ENCODE measurements at places on chromosomes 2 and 18.

DNA sequence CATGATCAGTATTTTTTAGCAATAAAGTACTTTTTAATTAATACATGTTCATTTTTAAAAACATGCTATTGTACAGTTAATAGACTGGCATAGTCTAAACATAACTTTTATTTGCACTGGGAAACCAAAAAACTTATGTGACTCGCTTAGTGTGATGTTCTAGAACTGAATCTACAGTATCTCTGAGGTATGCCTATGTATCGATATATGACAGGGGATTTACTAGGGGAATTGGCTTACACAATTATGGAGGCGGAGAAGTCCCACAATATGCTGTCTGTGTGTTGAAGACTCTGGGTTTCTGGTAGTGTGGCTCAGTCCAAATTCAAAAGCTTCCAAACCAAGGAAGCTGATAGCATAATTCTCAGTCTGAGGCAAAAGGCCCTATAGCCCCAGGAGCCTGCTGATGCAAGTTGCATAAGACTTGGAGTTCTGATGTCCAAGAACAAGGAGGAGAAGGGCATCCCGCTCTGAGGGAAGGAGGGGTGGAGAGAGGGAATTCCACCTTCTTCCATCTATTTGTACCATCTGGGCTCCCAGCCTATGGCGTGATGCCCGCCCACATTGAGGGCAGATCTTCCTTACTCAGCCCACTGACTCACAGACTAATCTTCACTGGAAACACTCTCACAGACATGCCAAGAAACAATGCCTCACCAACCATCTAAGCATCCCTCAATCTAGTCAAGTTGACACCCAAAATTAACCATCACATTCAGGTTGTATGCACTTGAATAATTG lies 27.5 kb downstream of the ZNF638 start:
- DNase-seq, result no peak

- no peak for DNase-seq
Measured at GRCh38 chr2:165191096-165191728, 12.6 kb downstream of the SCN3A start.

- no peak for DNase-seq
Measured at GRCh38 chr2:145350011-145350410, 830.1 kb upstream of the ZEB2 start.

GRCh38 chr2:189542145-189542882 lies 38.3 kb downstream of the SLC40A1 start:
- no peak for DNase-seq

DNA sequence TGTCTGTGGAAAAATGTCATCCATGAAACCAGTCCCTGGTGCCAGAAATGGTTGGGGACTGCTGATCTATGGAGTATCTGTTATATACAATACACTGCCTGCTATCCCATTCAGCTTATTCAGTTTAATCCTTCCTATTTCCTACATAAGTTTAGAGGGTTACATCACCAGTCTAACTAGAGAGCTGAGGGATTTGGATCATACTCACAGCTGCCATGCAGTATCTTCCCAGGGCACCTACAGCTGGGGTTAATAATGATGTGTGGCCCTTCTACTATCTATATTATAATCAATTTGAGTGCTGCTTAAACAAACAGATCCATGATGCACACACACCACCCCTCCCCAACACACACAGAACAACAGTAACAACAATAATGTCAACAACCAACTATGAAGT lies 524.0 kb downstream of the LRRTM4 start:
- DNase-seq, result no peak

GRCh38 chr2:79530443-79530842 lies 17.6 kb downstream of the CTNNA2 start:
- no peak for DNase-seq

DNA sequence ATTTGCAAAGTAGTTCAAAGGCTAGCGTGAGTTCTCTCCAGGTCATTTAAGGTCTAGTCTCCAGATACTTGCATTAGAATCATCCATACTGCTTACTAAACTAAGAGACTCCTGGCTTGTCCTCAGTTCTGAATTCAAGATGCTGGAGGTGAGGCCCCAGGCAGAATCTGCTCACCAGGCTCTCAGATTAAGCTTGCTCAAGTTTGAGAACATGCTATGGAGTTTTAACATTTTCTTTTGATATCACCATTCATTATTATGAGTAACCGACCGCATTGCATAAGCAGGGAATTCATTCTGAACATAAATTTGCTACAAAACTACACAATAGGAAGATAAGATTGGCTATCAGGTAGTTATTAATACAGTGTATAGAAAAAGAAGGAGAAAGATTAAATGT lies 409.7 kb upstream of the FANCL start:
- DNase-seq, result no peak

DNA sequence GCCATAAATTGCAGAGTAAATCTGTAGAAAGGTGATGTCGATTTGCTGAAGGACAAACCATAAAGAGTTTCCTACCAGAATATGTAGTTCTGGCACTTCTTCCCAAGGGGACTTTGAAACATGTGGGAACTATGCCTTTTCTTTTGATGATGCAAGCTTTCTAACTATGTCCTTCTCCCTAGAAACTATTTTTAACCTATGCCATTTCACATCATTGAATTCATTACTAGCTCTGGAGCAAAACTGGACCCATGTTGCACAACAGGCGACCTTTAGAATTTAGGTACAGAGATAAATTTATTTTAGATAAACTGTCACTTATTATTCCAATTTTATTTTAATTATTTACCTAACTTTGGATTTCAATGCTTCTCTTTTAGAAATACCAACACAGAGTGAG lies 186.5 kb downstream of the CCDC102B start:
- DNase-seq, result no peak

GRCh38 chr2:174051741-174052583 lies 86.8 kb upstream of the SP3 start:
- no peak for DNase-seq

DNA sequence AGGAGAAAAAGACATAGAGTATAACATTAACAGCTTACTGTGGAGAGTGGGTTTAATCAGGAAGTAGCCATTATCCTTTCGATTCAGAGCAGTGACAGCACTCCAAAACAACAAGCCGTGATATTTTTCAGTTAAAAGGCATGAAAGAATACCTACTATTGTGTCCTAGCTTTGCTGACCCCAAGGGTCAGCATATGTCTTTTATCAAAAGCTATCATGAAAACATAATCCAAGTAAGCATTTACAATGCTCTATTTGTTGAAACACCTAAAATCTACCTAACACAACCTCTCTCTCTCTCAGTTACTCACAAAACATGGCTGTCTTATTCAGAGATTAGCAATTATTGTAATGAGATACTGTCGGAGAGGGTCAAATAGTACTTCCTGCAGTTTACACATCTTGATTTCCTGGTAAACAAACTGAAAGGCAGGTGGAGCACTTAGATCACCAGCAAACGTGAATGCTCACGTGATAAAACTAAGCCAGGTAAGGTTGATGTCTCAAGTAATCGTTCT lies 100.0 kb downstream of the BAZ2B start:
- no peak for DNase-seq

GRCh38 chr2:38528008-38528442 lies 74.7 kb downstream of the HNRNPLL start:
- DNase-seq, result peak; percentile 46

GRCh38 chr2:72131916-72132841 lies 15.5 kb downstream of the CYP26B1 start:
- no peak for DNase-seq

DNA sequence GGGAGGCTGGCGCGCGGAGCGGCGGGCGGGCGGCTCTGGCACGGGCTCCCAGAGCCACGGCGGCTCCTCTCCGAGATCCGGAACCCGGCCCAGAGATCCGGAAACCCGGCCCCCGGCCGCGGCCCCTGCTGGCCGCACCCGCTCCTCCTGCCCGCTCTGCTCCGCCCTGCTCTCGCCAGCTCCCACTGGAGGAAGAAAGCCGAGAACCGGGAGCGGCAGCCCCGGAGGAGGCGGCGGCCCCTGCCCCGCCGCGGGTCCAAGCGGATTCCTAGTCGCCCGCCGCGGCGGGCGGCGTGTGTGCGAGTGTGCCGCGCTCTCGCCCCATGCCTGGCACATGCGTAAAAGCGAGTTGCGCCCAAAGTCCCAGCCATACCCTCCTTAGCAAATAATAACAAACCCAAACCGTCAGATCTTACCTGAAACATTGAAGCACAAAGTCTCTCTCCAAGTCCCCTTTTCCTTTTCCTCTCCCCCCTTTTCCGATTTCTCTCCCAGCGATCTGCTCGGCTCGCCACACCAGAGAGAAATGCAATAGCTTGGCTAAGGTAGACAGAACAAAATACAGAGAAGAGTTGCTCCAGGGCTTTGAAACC lies 108.7 kb upstream of the KCTD1 start:
- peak; percentile 83 for DNase-seq

GRCh38 chr2:7169593-7169992 lies 252.4 kb downstream of the RNF144A start:
- no peak for DNase-seq

- DNase-seq, result no peak
Measured at GRCh38 chr2:110838657-110839384, 106.4 kb downstream of the ACOXL start.

GRCh38 chr2:69113627-69114026 lies 100.6 kb downstream of the ANTXR1 start:
- no peak for DNase-seq

DNA sequence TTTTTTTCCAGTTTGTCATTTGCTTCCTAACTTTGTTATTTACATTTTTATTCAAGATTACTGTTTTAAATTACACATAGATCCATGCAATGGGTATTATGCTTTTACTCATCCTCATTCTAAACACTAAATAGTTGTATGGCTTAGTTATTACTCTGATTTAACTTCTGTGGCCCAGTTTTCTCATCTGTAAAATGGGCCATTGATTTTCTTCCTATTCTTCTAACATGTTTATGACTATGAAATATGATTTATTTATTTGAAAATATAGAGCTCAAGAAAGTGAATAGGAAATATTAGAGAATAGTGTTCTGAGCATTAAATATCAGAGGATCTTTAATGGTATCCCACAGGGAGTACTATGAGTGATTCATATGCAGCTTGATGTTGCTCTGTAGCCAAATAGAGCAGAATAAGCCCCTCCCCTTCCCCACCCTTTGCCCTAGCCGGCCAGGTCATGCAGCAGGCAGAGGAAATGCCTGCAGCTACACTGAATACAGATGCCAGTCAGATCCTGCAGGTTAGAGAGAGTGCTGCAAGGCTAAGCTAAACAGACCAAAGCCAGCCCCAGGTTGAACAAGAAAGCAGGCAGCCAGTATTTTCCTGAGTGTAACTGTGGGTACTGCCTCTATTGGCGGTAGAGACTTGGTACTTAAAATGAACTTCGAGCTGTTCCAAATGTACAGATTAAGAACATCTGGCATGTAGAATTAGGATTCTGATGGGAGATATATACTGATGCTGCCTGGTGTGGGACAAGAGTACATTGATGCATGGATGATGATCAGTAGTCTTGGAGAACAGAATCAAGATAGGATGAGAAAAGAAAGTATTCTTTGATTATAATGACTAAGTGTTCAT lies 11.7 kb upstream of the ACYP2 start:
- DNase-seq, result peak; percentile 69

GRCh38 chr2:9984217-9984739 lies 32.8 kb downstream of the GRHL1 start:
- no peak for DNase-seq

DNA sequence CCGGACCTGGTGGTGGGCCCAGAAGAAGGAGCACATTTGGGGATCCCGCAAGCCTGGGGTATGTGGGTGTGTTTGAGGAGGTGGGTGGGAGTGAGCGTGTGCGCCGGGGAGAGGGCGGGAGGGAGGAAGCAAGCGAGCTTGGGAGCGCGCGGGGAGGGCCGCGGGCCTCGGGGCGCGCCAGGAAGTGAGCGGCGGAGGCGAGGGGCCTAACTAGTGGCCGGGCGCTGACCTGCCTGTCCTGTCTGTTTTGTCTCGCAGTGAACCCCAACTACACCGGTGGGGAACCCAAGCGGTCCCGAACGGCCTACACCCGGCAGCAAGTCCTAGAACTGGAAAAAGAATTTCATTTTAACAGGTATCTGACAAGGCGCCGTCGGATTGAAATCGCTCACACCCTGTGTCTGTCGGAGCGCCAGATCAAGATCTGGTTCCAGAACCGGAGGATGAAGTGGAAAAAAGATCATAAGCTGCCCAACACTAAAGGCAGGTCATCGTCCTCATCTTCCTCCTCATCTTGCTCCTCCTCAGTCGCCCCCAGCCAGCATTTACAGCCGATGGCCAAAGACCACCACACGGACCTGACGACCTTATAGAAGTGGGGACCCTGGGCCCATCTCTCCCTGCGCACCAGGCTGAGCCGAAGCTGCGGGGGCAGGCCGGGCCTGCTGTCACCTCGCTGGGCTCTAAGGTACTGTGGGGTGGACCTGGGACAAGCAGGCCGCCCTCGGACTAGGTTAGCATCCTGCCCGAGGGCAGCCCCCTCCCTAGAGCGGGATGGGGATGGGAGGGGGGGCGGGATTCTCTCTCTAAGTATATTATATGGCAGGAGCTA lies 1.2 kb downstream of the HOXD4 start:
- DNase-seq, result no peak

DNA sequence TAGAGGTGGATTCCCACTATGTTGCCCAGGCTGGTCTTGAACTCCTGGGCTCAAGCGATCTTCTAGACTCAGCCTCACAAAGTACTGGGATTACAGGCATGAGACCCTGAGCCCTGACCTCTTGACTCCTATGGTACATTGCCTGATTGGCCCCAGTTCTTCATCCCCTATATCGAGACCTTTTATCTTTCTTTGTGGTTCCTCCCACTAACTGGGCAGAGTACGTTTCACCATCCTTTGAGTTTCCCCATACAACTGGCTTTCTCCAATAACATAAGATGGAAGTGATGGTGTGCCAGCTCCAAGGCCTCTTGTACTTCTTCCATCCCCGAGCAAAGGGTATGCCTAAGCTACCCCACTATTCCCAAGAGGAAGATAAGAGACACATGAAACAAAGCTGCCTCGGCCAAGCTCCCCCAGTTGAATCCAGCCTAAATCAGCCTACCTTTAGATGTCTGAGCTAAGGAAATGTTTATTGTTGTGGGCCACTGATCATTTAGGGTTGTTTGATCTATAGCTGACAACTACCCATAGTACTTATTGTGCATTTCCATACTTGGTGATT lies 8.3 kb upstream of the TMEM247 start:
- no peak for DNase-seq

- DNase-seq, result no peak
Measured at GRCh38 chr18:4455113-4455811, at the start of gene DLGAP1. Gene DLGAP1 (minus strand): TSS chr18:4455307.

GRCh38 chr2:55159037-55159651 lies 72.9 kb downstream of the CLHC1 start:
- DNase-seq, result peak; percentile 66

GRCh38 chr2:197813093-197813787 lies 8.8 kb downstream of the PLCL1 start:
- no peak for DNase-seq

DNA sequence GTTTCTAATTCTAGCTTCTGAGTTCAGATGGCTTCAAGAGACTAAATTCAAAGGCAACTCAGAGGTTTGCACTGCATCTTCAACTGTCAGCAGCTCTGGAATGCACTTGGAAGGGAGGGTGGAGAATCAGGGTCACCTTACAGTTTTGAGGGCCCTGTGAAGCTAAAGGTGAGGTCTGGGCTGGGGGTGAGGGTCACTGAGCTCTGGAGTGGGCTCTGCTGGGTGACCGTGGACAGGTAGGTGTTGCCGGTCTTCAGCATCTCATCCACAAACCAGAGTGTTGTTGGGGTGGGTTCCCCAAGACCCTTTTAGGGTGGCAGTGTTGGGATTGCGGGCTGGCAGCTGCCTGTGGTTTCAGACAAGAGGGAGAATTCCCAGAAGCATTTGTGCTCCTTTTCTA lies 70.1 kb upstream of the CXCR4 start:
- DNase-seq, result no peak

Data from thyroid gland (tissue), 4 donors.